Activated CD4-positive, alpha-beta T cell treated with anti-CD3 and anti-CD28 coated beads, Interleukin-2, amount 50 U/mL, for 48 hours (primary cell): ENCODE measurements at places on chromosomes 6 and 20.
A peak's percentile ranks its signal among the peaks of the same experiment; 100 is the strongest.

GRCh38 chr6:24788031-24788665, 10.6 kb downstream of the ARMH2 start:
- no peak for DNase-seq

DNA sequence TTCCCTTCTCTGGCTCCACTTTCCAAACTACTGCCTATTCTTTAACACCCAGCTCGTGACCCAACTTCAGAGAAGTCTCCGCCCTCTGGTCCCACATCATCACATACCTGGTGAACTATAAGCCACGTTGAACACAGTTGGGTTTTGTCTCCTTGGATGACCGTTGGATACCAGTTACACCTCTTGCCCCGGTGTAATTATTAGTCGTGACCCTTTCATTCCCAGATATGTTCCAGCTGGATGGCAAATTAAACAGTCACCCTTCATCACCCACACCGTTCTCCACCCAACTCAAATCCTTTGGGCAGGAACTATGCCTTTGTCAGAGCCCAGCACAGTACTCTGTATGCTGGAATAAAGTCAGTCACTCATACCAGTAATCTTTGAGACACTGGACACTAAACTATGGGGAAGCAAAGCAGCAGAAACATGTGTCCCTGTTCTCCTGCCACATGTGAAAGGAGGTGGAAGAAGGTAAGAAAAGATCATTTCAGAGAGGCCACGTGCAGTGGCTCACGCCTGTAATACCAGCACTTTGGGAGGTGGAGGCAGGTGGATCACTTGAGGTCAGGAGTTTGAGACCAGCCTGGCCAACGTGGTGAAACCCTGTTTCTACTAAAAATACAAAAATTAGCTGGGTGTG, 22.5 kb downstream of the PLAGL2 start:
- no peak for DNase-seq

DNA sequence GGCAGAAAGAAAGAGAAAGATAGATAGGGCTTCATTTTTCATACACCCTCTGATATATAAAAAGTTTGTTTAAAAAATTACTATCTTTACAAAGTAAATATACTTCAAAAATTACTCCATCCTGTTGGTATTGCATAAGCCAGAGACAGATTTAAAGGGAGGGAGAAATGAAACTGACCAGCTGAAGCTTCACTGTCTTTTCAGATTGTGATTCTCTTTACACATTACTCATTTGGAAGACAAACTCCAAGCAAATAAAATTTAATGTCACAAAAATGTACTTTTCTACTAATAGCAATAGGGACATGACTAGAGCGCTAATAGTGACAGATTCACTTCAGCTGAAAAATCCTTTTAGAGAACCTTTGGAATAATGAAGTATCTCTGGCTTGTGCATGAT, 38.6 kb upstream of the MARCKS start:
- DNase-seq: no peak

- peak; percentile 58 for DNase-seq
Observed at GRCh38 chr6:13375360-13375878, 47.1 kb upstream of the TBC1D7 start.
